ENCODE measurements at places on chromosomes 11 and 22. TPM values are rescaled to one million over a fixed set of nuclear protein-coding genes. Genes with fewer than 3 reads are reported as not detected.
A peak's percentile ranks its signal among the peaks of the same experiment; 100 is the strongest.

DNA sequence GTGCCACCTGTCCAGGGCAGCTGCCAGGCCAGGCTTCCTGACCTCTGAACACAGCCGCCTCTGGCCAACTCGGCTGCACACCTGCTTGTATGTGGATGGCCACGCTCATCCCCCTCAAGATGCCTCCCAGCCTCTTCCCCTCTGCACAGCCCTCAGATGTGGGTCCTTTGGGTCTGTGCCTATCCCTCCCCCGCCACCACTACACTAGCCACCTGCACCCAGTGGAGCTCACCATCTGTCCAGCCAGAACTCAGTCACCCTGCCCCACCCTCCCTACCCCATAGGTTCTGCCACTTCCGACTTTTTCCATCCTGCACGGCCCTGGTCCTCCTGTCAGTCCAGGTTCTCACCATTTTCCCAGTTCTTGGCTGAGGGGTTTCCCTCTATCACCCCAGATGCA is 44.6 kb downstream of the PHF21B start:
- DNase-seq: no peak

- peak; percentile 99 for DNase-seq
Observed at GRCh38 chr11:62573592-62574362, at the start of gene EEF1G. EEF1G (minus strand) TSS chr11:62573891; CDS start chr11:62573842, 49 bp downstream.

DNA sequence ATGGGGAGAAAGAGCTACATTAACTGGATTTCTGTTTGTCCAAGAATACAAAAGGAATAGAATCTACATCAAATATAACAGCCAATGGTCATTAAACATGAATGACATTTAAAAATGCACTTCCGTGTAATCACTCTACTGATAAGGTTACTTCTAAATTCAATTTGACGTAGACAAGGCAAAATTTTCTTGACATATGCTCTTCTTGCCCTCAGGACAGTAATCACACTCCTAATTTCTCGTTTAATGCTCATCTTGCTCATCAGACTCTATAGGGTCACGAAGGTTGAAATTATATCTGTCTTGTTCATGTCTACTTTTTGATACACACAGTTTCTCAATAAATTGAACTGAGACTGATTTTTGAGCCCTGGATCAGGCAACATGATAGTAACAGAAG is 58.4 kb downstream of the NARS2 start:
- no peak for DNase-seq

DNA sequence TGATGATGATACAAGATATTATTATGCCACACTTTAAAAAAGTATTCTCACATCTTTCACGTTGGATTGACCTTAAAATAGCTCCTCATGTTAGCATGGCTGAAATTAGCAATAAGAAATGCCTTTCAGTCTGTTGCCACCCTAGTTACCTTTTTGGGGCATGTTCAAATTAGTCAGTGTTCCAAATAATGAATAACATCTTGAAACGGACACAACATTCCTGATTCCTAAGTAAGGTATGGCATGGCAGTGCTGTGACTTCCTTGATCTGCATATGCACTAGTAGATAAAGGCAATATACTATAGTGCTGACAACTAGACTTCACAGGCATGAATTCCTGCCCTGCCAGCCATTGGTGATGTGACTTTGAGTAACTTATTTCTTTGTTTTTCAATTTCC is 914.5 kb downstream of the METTL15 start:
- no peak for DNase-seq

- no peak for DNase-seq
Observed at GRCh38 chr11:2555891-2556290, 111.1 kb downstream of the KCNQ1 start.

DNA sequence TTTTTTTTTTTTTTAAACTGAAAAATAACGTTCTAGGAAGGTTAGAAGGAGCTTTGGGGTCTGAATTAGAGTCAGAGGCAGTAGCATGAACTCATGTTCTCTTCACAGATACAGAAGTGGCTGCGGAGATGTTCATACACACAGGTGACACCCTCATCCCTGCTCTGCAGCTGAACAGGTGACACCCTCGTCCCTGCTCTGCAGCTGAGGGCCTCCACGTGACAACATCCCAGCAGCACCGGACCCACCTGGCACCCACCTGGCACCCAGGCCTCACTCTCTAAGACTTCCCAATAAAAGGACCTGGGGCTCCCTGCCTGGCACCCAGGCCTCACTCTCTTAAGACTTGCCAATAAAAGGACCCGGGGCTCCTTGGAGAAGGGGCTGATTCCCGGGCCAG is 19.8 kb downstream of the DRD4 start:
- DNase-seq: no peak

- DNase-seq: no peak
Observed at GRCh38 chr11:66011785-66012303, at the start of gene CST6. CST6 (plus strand) TSS chr11:66012008; CDS start chr11:66012045, 37 bp downstream.

DNA sequence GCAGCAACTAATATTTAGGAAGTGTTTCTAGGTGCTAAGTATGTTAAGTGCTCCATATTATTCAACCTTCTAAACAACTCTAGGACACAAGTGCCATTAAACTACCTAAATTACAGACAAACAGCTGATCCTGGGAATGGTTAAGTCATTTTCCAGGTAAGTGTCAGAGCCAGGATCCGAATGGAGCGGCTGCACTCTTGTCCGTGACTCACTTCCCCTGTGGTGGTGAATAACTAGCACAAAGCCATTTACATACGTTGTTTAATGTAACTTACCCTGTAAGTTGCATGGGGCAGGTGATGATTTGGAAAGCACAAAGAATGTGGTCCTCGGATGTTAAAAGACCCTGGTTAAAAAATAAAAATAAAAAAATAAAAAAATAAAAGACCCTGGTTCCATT is 8.8 kb upstream of the PRG2 start:
- DNase-seq: no peak

The CBX7 gene
- total RNA-seq: 15.7 TPM

The PCSK7 gene
- 26.5 TPM for total RNA-seq
